Activated CD4-positive, alpha-beta T cell treated with anti-CD3 and anti-CD28 coated beads, Interleukin-2, Interleukin-6, amounts not matched to agents 100 ng/mL and 50 ng/mL, durations not matched to agents 16 hours and 8 hours (primary cell): ENCODE measurements at places on chromosomes 7 and 10.

DNA sequence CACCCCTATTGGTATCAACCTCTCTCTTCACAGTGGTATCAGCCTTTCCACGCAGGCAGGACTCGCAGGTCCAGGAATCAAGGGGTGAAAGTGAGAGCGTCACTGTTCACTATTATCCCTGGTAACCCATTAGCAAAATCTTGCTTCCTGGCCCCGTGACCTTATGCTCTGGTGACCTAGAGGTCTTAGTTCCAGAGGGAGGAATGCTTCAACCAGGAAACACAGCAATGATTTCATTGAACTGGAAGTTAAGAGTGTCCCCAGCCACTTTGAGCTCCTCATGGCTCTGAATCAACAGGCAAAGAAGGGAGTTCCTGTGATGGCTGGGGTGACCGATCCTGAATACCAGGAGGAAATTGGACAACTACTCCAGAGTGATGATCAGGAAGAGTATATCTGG, 90.6 kb downstream of the CUL2 start:
- DNase-seq = no peak

- no peak for DNase-seq
Measured at GRCh38 chr10:101558204-101558603, 29.9 kb downstream of the POLL start.

DNA sequence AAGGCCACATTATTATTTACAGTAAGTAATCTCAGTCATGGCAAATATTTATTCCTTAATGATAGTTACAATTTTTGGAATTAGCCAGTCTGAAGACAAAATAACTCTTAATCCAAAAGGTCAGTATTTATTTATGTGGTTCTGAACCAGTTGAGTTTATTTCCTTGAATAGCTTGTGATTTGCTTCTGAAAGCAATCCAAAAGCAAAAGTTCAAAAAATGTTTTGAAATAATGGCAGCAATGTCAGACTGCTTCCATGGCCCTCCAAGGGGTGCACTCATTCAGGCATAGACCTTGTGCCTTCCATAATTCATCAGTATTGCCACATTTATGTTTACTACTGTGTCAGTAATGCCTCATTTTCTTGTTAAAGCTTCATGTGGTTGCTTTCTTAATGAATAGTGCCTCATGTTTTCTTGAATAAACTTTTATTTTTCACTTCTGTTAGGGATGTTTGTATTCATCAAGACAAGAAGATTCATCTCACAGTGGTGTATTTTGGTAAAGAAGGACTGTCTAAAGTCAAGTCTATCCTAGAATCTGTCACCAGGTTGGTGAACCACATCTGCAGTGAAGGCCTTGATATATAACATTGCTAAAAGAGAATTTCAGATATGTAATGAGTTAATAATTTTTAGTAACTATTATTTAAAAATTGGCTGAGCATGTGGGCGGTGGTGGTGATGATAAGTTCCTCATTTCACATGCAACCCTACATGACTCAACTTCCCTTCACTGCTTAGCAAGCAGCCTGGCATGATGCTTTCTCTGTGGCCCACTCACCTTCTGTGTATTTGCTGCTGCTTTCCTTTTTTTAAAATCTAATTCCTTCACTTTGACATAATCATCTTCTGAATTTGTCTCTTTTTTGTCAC, 22.0 kb downstream of the CSGALNACT2 start:
- DNase-seq = peak; percentile 59

DNA sequence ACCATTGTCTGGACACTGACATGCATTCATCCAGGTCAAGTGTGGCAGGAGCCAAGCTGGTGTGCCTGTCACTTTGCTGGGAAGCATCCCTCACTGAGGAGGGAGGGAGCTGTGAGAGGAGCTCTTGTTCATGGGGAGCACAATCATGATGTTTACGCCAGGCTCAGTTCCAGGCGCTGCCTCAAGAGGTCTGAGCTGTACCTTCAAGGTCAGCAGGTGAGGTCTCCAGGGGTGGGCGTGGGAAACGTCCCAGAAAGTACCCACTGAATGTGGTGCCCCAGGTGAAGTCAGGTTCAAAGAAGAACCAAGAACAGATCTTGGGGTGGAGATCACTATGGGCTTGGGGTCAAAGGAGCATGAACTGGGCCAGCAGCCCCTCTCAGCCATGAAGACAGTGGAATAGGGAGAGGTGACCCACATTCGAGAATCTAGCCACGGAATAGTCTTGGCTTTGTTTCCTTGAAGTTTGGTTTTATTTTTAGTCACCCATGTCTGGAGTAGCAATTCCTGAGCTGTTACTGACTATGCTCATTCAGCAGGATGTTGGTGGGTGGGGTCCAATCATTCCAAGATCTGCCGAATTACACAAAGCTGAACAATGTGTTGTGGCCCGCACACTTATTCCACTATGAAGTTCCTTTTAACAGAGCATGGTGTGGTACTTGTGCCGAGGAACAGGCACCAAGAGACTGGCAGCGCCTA, 29.3 kb downstream of the NPS start:
- DNase-seq = no peak

DNA sequence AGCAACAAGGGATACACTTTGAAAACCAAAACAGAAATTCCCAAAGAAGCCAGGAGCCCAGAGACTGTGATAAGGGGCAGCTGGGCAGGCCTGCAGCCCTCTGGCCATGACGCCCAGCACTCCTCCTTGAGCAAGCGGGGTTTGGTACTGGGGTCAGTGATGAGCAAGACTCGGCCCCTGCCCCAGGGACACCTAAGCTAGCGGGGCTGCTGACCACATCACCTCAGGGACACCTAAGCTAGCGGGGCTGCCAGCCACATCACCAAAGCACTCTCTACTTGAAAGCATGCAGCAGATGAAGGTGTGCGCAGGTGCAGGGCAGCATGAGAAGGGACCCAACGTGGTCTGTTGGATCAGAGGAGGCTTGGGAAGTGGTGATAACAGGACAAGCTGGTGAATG, 108.0 kb upstream of the PPP2R2D start:
- no peak for DNase-seq

DNA sequence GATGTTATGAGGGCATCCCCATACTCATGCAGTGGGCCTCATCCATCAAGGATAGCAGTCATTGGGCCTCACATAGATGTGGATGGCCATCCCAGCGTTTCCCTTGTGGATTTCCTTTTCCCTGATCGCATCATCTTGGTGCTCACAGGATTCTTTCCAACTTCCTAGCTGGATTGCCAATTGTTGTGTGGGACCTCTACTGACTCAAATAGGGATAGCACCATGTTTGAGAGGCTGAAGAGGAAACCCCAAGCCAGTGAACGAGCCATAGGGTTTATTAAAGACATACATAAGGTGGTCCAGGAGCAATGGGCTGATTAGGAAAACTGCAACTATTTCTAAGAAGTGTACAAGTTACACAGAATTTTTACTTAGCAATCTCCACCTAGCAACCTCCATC, 21.8 kb downstream of the ASZ1 start:
- no peak for DNase-seq

- no peak for DNase-seq
Measured at GRCh38 chr10:32951111-32951510, 6.9 kb downstream of the ITGB1 start.

GRCh38 chr10:15167411-15168290, 842 bp downstream of the NMT2 start:
- DNase-seq = peak; percentile 65

GRCh38 chr7:26500749-26501352, 209.2 kb downstream of the SNX10 start:
- peak; percentile 31 for DNase-seq

- no peak for DNase-seq
Measured at GRCh38 chr10:11307937-11308336, 290.3 kb downstream of the CELF2 start.

- no peak for DNase-seq
Measured at GRCh38 chr10:62234077-62234605, 34.5 kb downstream of the RTKN2 start.

GRCh38 chr7:14759785-14760184, 142.8 kb downstream of the DGKB start:
- no peak for DNase-seq

DNA sequence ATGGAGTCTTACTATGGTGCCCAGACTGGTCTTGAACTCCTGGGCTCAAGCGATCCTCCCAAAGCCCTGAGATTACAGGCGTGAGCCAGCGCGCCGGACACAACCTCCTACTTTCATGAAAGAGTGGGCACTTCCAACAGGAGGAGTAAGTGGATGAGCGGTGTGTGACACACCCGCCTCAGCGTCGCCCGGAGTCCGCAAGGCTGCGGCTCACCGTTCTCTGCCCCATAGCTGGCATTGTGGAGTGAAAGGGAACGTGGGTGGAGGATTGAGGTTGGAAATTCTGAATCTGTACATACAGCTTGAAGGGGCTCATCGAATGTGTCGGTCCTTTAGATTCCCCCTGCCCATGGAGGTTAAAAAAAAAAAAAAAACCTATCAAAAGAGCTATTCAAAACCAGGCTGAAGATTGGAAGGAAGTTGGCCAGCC, 524 bp upstream of the PRXL2A start:
- peak; percentile 44 for DNase-seq

- no peak for DNase-seq
Measured at GRCh38 chr10:14858338-14858960, 20.2 kb upstream of the SUV39H2 start.
